ENCODE measurements at places on chromosomes 11 and 22. TPM values are rescaled to one million over a fixed set of nuclear protein-coding genes. Genes with fewer than 3 reads are reported as not detected.

Gene SNX19
- polyA plus RNA-seq: 9.5 TPM

Gene UCP2
- 1,799 TPM for polyA plus RNA-seq

Gene SOX6
- polyA plus RNA-seq: not detected

Gene OR4C11
- not detected for polyA plus RNA-seq

Gene EI24
- 78.6 TPM for polyA plus RNA-seq

Gene C22orf39
- 75.5 TPM for polyA plus RNA-seq

DNA sequence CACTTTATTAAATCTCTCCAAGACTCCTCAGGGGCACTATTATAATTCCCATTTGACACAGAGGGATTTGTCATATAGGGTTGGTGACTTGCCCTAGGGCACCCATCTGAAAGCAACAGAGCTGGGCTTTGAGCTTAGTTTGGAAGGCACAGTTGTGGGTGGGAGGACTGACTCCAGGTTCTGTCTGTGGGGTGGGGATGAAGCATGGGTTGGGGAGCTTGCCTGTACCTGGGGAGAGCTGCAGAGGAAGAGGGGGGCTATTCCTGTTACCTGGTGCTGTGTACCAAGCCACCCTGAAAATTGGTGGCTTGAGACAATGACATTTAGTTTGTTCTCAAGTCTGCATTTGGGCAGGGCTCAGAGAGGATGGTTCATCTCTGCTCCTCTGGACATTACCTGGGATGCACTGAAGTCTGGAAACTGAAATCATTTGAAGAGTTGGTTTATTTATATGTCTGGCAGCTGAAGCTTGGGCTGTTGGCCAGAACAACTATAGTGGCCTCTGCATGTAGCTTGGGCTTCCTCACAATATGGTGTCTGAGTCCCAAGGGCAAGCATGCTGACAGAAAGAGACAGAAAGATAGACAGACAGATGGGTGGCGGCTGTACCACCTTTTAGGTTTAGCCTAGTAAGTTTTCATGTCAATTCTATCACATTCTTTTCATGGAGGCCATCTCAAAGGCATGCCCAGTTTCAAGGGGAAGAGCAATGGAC, 44.9 kb downstream of the LRRC32 start:
- H3K27ac ChIP-seq: no peak overlapping the region
- H3K4me3 ChIP-seq: no peak overlapping the region
- peaks cover 6% of the 10 kb centered on the region for H3K36me3 ChIP-seq
- H3K27me3 ChIP-seq: peaks cover 20% of the 10 kb centered on the region
- H3K4me1 ChIP-seq: peaks cover 33% of the 10 kb centered on the region
- DNase-seq: no peak

DNA sequence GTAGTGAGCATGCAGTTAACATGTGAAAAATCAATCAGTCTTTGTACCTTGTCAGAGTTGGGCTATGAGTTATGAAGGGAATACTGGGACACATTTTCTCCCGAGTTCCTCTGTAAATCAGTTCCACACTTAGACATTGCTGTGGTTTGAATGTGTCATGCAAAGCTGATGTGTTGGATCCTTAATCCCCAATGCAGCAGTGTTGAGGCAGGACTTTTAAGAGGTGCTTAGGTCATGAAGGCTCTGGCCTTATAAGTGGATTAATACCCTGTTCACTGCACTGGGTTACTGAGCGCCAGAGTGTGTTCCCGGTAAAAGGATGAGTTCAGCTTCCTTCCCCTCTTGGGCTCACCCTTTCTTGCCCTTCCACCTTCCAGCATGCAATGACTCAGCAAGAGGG, 742.1 kb upstream of the TENM4 start:
- no peaks in the 10 kb centered on the region for H3K36me3 ChIP-seq
- H3K4me3 ChIP-seq: no peak overlapping the region
- H3K27ac ChIP-seq: no peak overlapping the region
- no peaks in the 10 kb centered on the region for H3K27me3 ChIP-seq
- DNase-seq: no peak
- no peaks in the 10 kb centered on the region for H3K4me1 ChIP-seq

GRCh38 chr22:46660604-46661201, 40.5 kb downstream of the GRAMD4 start:
- no peak overlapping the region for H3K4me3 ChIP-seq
- DNase-seq: no peak
- H3K36me3 ChIP-seq: peaks cover 4% of the 10 kb centered on the region
- H3K27me3 ChIP-seq: peaks cover 2% of the 10 kb centered on the region

DNA sequence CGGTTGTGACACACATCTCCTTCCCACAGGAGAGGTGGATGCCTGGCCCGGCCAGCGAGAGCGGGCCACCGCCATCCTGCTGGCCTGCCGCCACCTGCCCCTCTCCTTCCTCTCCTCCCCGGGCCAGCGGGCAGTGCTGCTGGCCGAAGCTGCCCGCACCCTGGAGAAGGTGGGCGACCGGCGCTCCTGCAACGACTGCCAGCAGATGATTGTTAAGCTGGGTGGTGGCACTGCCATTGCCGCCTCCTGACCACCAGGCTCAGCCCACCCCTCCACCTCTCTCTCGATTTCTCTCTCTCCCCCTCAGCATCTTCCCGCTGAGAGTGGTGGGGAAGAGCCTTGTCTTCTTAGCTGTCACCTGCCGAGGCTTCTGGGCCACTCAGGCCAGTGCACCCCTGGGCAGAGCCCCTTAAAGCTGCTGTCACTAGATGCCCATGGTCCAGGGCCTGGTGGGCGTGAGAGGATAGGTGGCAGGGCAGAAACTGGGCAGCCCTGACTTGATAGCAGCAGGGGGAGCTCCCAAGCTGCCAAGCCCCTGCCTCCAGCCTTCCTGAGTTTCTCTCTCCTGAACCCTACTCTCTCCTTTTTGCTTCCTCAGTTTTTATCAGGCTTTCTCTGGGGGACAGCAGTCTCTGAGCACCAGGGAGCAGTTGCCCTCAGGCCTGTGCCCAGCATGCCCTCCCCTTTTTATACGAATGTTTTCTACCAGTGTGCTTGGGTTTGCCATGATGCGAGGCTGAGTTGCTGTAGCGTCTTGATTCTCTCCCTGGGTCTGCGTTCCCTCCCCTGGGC, 9.3 kb downstream of the SHISA8 start:
- H3K27me3 ChIP-seq: peaks cover 2% of the 10 kb centered on the region
- no peak overlapping the region for H3K27ac ChIP-seq
- H3K4me3 ChIP-seq: no peak overlapping the region

GRCh38 chr11:97229936-97230335, 840.1 kb downstream of the JRKL start:
- no peaks in the 10 kb centered on the region for H3K4me1 ChIP-seq
- no peaks in the 10 kb centered on the region for H3K36me3 ChIP-seq
- no peaks in the 10 kb centered on the region for H3K27me3 ChIP-seq
- no peak for DNase-seq
- H3K27ac ChIP-seq: no peak overlapping the region

DNA sequence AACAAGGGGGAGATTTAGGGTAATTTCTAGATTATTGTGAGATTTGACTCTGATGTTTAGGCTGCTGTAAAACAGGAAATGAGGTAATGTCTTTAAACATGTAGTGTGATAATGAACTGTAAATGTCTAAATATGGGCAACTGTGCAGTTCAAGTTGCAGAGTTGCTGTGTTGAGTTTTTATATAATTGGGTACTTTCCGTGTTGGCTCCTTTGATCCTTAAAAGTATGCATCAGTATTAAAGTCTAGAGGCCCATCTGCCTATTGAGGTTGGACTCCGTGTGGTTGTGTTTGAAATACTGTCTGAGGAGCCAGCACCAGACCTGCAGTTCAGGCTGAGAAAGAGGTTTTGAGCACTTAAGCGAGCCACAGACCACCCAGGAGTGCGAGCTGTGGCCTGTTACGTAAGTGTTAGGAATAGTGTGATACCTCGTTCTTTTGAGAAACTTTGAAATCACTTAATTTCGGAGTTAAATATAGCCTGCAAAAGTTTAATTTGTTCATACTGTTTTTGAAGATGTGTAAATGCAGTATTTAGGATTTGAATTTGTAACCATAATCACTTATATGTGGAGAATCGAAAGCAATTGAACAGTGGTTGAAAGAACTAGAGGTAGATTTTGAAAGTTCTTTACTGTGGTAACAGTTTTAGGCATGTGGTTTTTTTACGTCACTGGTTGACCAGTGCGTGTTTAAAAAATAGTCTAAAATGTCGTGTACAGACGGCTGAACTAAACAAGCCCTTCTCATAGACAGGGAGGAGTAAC, 9.0 kb downstream of the FAM118A start:
- peaks cover 6% of the 10 kb centered on the region for H3K27me3 ChIP-seq
- peak overlapping the region; percentile 70 for H3K4me3 ChIP-seq
- peak overlapping the region; percentile 98 for H3K27ac ChIP-seq
- DNase-seq: peak; percentile 85
- peaks cover 3% of the 10 kb centered on the region for H3K36me3 ChIP-seq

GRCh38 chr11:18527512-18527911, 770 bp upstream of the TSG101 start:
- DNase-seq: no peak
- no peaks in the 10 kb centered on the region for H3K36me3 ChIP-seq
- peaks cover 33% of the 10 kb centered on the region for H3K4me1 ChIP-seq
- peak overlapping the region; percentile 99 for H3K4me3 ChIP-seq
- H3K27ac ChIP-seq: peak overlapping the region; percentile 99

DNA sequence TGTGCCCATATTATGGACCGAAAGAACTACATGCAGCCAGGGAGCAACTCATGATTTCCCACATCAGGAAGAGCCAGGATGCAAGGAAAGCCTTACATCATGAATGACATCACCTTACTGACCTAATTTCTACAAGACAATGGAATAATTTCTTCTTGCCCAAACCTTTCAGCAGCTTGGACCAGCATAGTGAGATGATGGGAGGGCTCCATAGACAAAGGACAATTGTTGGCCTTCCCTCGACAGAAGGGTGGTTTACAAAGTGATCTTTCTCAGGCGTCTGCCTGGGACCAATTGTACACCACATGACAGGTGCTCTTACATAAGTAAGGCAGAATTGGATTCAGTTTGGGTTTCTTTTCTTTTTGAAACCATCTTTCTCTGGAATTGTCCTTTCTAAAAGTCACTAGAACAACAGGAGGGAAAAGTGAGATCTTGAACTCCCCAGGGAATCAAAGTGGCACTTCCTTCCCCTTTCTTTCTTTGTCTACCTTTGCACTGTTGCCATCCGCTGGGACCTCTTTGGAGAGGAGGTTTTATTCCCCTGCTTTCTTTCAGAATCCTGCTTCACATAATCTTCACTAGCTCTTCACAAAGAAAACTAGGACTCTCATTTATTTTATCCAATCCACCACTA, 51.7 kb upstream of the PAK1 start:
- no peaks in the 10 kb centered on the region for H3K4me1 ChIP-seq
- peaks cover 4% of the 10 kb centered on the region for H3K27me3 ChIP-seq
- no peak overlapping the region for H3K4me3 ChIP-seq
- no peak overlapping the region for H3K27ac ChIP-seq
- DNase-seq: no peak

DNA sequence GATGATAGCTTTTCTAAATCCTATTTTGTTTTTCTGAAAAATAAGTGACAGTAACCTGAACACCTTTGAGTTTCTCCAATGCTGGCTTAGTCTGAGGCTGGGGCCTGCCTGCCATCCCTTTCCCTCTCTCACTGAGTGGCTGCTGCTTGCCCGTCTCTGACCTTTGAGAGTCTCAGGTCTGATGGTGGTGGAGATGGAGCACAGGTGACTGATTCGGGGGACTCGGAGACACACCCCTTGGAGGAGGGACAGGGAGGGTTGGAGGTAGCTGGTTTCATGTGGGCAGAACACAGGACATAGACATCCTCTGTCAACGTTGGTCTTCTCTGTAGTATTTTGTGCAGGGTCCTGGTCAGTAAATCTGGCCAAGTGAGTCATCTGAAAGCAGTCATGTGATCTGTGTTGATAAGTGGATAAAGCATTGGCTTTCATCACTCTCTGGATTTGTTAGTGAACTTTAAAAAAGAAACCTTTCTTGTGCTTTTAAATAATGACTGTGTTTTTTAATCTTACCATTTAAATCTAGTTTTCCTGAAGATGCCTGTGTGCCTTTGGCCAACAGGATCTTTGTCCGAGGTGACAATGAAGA, 47.1 kb upstream of the CLDN5 start:
- H3K27ac ChIP-seq: no peak overlapping the region
- H3K36me3 ChIP-seq: no peaks in the 10 kb centered on the region
- peaks cover 7% of the 10 kb centered on the region for H3K27me3 ChIP-seq
- DNase-seq: no peak

DNA sequence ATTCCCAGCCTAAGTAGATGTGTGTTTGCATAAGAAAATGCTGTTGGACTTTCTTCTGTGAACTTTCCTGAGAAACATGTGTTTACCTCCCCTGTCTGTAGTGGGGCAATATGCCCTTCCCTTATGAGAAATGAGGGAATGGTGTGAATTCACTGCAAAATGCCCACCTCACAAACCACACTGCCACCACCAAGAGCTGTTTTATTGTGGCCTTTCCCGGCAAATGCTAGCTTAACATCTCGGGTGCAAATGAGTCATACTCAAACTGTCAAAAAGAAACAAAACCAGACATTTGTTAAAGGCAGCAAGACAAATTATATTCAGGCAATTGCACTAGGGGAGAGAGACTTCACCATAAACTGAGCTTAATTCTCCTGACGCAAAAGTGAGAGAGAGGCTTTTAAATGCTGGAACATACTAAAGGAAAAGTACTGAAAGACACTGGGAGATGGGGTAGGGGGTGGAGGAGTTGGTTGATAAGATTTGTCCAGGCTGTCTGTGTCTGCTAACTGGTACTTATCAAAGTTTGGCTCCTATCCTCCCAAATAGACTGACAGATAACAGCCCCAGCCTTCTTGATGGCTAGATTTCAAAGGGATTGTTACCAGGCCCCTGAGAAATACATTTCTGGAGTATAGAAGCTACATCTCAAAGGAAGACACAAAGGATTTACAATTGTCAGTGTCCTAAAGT, 70.9 kb upstream of the OR5AK2 start:
- H3K4me3 ChIP-seq: no peak overlapping the region
- H3K27ac ChIP-seq: no peak overlapping the region
- no peaks in the 10 kb centered on the region for H3K4me1 ChIP-seq
- DNase-seq: no peak
- H3K27me3 ChIP-seq: peaks cover 3% of the 10 kb centered on the region

Data from immature natural killer cell (primary cell).